ENCODE measurements at places on chromosomes 11 and 22.

GRCh38 chr11:788953-789940, 643 bp downstream of the CEND1 start:
- no peak overlapping the region for H3K27ac ChIP-seq
- peak overlapping the region; percentile 13 for H3K4me3 ChIP-seq
- DNase-seq, result no peak
- H3K27me3 ChIP-seq, result no peaks in the 10 kb centered on the region
- peaks cover 4% of the 10 kb centered on the region for H3K4me1 ChIP-seq

DNA sequence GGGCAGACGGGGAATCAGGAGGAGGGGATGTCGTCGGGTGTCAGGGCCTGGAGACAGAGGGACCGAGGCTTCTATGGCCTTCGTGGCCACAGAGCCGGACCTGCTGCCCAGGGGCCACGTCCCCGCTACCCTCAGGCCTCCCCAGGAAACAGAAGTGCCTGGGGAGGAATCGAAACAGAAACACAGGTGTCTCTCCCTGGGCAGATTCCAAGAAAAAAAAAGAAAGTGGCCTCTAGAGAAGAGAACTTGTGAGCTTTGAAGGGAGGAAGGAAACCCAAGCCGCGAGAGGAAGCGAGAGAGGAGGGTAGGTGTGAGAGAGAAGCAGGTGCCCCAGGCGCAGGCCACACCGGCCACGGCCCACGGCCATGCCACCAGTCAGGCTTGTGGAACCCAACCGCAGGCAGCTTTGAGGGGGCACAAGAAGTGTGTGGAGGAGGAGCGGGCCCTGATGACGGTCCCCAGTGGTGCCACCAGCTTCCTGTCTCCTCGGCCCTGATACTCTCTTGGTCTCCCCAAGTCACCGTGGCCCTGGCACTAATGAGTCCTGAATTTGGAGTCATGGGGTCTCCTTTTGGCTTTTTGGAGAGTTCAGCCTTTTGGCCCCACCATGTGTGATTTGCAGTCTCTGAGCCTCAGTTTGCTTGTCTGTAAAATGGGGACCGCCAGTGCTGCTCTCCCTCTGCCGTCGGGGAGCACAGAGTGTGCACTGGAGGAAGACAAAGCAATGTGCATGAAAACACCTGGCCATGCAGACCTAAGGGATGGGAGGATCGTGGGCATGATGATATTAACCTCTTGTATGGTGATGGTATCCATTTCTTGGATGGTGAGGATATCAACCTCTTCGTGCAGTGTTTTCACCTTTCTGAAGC, 25.2 kb downstream of the LIF start:
- peaks cover 66% of the 10 kb centered on the region for H3K4me1 ChIP-seq
- H3K4me3 ChIP-seq, result peak overlapping the region; percentile 70
- H3K27me3 ChIP-seq, result no peaks in the 10 kb centered on the region

DNA sequence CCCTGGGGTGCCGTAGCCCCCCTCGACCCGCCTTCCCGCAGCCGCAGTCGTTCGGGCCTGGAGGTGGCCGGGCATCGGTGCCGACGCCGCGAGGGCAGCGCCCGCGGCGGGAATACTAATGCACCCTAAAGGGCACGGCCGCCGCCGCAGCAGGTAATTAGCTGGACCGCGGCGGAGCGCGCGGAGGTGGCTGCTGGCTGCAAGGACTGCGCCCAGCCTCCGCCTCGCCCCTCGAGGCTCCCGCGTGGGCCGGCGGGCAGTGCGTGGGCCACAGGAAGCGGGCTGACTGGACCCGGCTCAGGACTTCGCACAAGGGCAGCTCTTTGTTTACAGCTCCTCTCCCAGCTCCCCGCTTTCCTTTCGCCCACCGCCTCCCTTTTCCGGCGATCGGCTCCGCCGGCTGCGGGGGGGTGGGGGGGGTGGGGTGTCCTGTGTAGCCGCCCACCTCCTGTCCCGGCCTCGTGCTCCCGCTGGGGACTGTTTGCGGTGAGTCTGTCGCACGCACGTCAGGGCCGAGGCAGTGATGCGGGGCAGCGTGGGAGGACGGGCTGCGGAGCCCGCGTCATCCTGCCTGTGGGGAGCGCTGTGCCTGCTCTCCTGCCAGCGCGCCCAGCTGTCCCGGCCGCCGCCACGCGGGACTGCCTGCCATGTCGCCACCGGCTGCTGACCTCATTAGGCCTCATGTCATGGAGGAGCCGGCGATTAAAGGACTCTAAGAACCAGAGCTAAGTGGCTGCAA, 53.2 kb downstream of the GRIK4 start:
- no peak for DNase-seq
- H3K27me3 ChIP-seq, result peaks cover 89% of the 10 kb centered on the region
- no peaks in the 10 kb centered on the region for H3K36me3 ChIP-seq
- peak overlapping the region; percentile 15 for H3K4me3 ChIP-seq

- peaks cover 6% of the 10 kb centered on the region for H3K4me1 ChIP-seq
- no peak for DNase-seq
- no peak overlapping the region for H3K27ac ChIP-seq
- H3K27me3 ChIP-seq, result peaks cover 67% of the 10 kb centered on the region
- H3K4me3 ChIP-seq, result no peak overlapping the region
Measured at GRCh38 chr22:19525666-19526065, 1.5 kb upstream of the CLDN5 start.

DNA sequence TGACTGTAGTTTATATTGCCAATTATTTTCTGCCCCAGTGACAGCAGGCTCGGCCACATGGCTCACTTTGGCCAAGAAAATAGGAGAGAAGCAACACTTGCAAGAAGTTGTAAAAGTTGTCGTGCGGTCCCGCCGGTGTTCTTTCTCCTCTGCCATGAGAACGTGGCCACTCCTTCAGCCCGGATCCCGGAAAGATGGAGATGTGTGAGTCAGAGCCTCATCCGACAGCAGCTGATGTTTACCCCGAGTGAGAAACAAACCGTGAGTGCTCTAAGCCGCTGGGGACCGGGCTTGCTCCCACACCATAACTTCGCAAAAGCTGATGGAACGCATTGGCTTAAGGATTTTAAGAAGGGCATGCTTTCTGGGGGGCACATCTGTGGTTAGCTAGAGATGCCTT, 157.0 kb downstream of the CACNA1I start:
- H3K27ac ChIP-seq, result no peak overlapping the region
- no peak overlapping the region for H3K4me3 ChIP-seq
- DNase-seq, result no peak
- H3K4me1 ChIP-seq, result no peaks in the 10 kb centered on the region
- peaks cover 4% of the 10 kb centered on the region for H3K36me3 ChIP-seq

DNA sequence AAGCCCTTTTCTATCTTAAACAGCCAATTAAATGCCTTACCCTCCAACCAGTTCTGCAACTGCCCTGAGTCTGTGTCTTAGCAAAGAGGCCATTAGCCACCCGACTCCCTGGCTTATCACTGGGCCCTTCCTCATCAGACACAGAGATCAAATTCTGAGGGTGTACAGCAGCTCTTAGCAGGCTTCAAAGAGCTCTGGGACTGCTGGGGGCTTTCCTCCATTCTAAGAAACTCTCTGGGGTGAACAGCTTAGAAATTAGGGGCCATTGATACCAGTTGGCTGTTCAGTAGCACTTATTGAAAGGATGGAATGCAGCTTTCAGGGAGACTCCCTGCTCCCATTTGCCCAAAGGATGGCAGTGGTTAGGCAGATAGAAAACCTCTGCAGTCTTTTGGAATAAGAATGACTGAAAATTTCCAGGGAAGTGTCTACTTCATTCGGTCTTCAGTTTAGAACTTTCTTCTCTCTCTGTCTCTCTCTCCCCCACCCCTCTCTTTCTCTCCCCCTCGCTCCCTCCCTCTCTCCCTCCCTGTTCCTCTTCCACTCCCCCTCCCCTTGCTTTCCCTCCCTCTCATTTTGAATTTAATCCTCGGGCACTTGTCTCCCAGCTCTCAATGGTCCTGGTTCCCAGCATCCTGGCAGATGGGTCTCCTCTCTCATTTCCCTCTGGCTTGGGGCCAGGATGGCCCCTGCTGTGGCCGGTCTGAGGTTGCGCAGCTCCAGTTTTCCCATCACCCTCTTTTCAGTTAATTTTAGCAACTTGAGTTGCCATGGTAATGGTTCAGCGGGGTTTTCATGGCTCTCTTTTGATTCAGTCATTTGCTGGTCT, 76.4 kb downstream of the COMMD9 start:
- no peak for DNase-seq
- H3K36me3 ChIP-seq, result no peaks in the 10 kb centered on the region
- no peak overlapping the region for H3K4me3 ChIP-seq
- peaks cover 33% of the 10 kb centered on the region for H3K27me3 ChIP-seq

GRCh38 chr22:44256085-44256484, 56.7 kb downstream of the SHISAL1 start:
- H3K36me3 ChIP-seq, result no peaks in the 10 kb centered on the region
- DNase-seq, result no peak
- H3K27ac ChIP-seq, result no peak overlapping the region
- H3K4me3 ChIP-seq, result no peak overlapping the region

DNA sequence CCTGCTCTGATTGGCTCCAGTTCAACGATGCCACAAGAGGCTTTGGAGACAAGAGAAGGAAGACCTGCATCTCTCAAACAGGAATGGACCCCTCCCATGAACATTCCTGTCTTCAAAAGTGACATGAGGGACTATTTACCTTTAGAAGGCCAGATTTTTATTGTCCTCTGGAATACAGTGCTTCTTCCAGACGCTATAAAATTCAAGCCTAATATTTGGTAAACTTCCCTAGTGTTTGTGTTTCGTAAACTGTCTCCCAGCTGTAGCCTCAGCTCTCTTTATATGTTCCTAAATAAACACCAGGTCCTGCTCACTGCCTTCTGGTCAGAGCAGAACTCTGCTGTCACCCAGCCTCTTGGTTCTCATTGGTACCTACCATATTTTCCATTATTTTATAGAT, 157.8 kb downstream of the CCDC34 start:
- DNase-seq, result no peak
- no peak overlapping the region for H3K27ac ChIP-seq
- H3K27me3 ChIP-seq, result peaks cover 15% of the 10 kb centered on the region
- H3K36me3 ChIP-seq, result no peaks in the 10 kb centered on the region

DNA sequence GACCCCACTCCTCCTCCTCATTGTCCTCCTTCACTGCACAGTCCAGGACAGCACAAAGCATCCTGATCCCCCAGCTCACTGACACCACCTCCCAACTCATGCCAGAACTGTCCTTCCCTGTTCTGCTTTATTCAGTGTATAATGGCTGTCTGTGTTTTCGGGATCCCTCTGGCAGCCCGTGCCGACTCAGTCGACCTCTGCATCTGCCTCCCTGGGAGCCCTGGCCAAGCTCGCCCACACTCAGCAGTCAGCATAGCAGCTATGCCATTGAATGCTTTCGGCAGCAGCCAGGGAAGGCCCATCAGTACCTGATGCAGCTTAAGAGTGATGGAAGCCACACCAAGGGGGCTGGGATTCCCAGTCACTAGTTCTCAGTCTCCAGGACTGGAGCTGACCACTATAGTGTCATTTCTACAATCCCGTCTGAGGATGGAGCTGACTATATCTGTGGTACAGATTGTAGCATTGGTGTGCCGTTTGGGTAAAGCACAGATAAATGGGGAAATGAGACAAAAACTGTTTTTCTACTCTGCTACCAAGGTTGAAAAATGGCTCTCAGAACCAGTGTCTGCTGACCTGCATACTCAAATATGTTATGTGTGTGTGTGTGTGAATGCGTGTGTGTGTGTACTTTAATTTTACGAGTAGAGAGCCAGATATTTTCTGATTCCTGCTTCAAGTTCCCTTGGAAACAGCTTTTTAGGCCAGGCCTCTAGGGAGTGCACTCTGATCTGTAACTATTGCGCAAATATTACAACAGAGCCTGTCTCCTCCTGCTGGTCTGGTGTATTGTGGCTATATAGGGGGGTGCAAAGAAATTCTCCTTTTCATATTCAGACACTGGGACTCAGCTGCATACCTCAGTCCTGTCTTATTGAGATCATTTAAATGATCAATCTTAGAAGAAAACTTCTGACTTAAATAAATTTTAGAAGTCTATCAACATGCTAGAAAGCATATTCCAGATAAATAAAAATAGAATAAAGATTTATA, 78.8 kb upstream of the TOP3B start:
- DNase-seq, result no peak
- peaks cover 3% of the 10 kb centered on the region for H3K36me3 ChIP-seq

DNA sequence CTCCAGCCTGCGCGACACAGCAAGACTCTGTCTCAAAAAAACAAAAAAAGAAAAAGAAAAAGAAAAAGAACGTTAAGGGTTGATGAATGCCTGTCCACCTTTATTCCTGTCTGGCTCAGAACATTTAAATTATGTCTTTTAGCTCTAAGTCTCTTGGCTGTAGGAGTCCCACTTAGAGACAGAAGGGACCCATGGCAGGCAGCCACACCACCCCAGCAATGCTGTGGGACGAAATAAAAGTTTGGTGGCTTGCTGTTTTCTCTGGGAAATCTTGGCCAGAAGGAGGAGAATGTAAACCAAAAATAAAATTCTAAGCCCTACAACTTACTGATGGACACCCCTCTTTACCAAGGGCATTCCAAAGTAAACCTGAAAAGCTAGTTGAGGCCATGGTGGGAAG, 38.9 kb upstream of the GNAZ start:
- no peak for DNase-seq
- no peaks in the 10 kb centered on the region for H3K36me3 ChIP-seq
- no peak overlapping the region for H3K4me3 ChIP-seq
- peaks cover 2% of the 10 kb centered on the region for H3K4me1 ChIP-seq

DNA sequence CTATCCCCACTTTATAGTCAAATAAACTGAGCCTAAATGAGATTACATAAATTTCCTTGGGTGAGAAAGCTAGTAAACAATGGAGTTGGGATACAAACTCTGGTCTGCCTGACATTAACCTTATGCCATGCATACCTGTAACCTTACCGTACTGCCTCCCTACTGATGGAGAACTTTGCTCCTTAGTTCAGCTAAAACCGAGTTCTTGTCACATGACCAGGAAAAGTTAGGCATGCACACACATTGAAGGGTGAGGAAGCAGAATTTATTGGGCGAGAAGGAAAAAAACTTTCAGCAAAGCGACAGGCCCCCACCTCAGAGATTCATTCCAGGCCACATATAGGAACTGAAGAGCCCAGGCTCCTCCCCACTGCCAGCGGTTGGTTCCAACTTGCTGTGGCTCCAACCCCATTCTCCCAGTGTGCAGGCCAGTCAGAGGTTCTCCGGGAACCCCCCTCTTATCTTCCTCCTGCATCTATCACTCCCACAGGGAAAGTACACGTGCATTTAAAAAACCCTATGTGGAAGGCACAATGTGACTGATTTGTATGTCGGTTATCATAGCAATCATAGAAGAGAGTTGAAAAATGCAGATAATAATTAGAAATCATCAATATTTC, 3.2 kb upstream of the PIWIL4 start:
- no peaks in the 10 kb centered on the region for H3K36me3 ChIP-seq
- H3K27ac ChIP-seq, result no peak overlapping the region
- no peak overlapping the region for H3K4me3 ChIP-seq
- H3K4me1 ChIP-seq, result no peaks in the 10 kb centered on the region

GRCh38 chr11:11977206-11977938, 31.1 kb downstream of the DKK3 start:
- no peak for DNase-seq
- peaks cover 3% of the 10 kb centered on the region for H3K36me3 ChIP-seq
- H3K27me3 ChIP-seq, result peaks cover 25% of the 10 kb centered on the region
- H3K4me3 ChIP-seq, result no peak overlapping the region
- peak overlapping the region; percentile 7 for H3K27ac ChIP-seq
